ENCODE measurements at places on chromosomes 6 and 20. TPM values are rescaled to one million over a fixed set of nuclear protein-coding genes. Genes with fewer than 3 reads are reported as not detected.

SCUBE3 gene
- 0.53 TPM for total RNA-seq

PROCR gene
- total RNA-seq: 561 TPM

ZBTB46 gene
- 7.2 TPM for total RNA-seq

LTB gene
- total RNA-seq: 2.2 TPM

CRYBG1 gene
- total RNA-seq: 19.8 TPM

TMEM74B gene
- total RNA-seq: 0.07 TPM

TGIF2 gene
- total RNA-seq: 20.9 TPM

KHDRBS2 gene
- total RNA-seq: not detected

TRIM40 gene
- not detected for total RNA-seq

OTOR gene
- total RNA-seq: not detected

ANKRD66 gene
- not detected for total RNA-seq

RSPO3 gene
- 2.8 TPM for total RNA-seq

WFDC12 gene
- not detected for total RNA-seq

OSTM1 gene
- total RNA-seq: 41.6 TPM

SLC52A3 gene
- total RNA-seq: not detected

ARMH2 gene
- not detected for total RNA-seq

DPPA5 gene
- not detected for total RNA-seq

LINC00237 gene
- total RNA-seq: not detected

ADGRG6 gene
- total RNA-seq: 10.0 TPM

NTSR1 gene
- 2.2 TPM for total RNA-seq

ADGRB3 gene
- total RNA-seq: not detected

VPS16 gene
- 43.8 TPM for total RNA-seq

SIRT5 gene
- total RNA-seq: 8.2 TPM

OR2B2 gene
- not detected for total RNA-seq

SLC4A11 gene
- 4.3 TPM for total RNA-seq

KHDC1L gene
- total RNA-seq: not detected

GSTA2 gene
- not detected for total RNA-seq

IP6K3 gene
- total RNA-seq: not detected

HELZ2 gene
- total RNA-seq: 47.2 TPM

SCGN gene
- not detected for total RNA-seq

GNAS-AS1 gene
- 0.11 TPM for total RNA-seq

TAAR8 gene
- not detected for total RNA-seq

TP53RK gene
- 19.6 TPM for total RNA-seq

LHFPL5 gene
- total RNA-seq: not detected

IL17F gene
- not detected for total RNA-seq

SLC32A1 gene
- total RNA-seq: not detected

TLDC2 gene
- not detected for total RNA-seq

SIRPB1 gene
- not detected for total RNA-seq

SSTR4 gene
- total RNA-seq: not detected

Measured in pulmonary artery endothelial cell (primary cell).